ENCODE measurements at places on chromosomes 3 and 15.

DNA sequence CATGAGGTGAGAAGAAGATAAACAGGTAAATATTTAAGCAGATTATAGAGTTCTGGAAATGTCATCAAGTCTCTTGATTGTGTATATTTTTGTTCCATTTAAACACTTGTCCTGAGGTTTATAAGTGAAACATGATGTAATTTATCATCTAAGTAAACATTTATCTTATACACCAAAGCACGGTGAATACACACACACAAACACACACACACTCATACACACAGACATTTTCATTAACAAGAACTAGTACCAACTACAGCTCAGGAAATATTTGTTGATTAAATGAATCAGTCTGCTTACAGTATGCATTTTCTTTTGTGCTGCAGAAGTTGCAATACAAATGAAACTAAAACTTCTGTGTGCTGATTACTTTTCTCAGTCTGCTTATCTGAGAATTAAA is 357.3 kb downstream of the ZBTB20 start:
- H3K36me3 ChIP-seq = peaks cover 2% of the 10 kb centered on the region
- H3K27me3 ChIP-seq = no peaks in the 10 kb centered on the region
- H3K4me1 ChIP-seq = peaks cover 11% of the 10 kb centered on the region
- H3K4me3 ChIP-seq = no peak overlapping the region

GRCh38 chr3:110821586-110821985 is 250.0 kb upstream of the NECTIN3 start:
- H3K27me3 ChIP-seq = peaks cover 6% of the 10 kb centered on the region
- H3K4me1 ChIP-seq = no peaks in the 10 kb centered on the region
- H3K36me3 ChIP-seq = no peaks in the 10 kb centered on the region
- DNase-seq = no peak
- H3K27ac ChIP-seq = no peak overlapping the region

- no peak overlapping the region for H3K27ac ChIP-seq
- no peak overlapping the region for H3K4me3 ChIP-seq
- peaks cover 21% of the 10 kb centered on the region for H3K4me1 ChIP-seq
- DNase-seq = no peak
- H3K36me3 ChIP-seq = peaks cover 4% of the 10 kb centered on the region
- no peaks in the 10 kb centered on the region for H3K27me3 ChIP-seq
These were observed 28.0 kb downstream of the TBC1D5 start for GRCh38 chr3:17714473-17714872.

GRCh38 chr3:53594276-53594675 is 99.9 kb downstream of the CACNA1D start:
- peaks cover 25% of the 10 kb centered on the region for H3K27me3 ChIP-seq
- H3K4me3 ChIP-seq = no peak overlapping the region
- no peaks in the 10 kb centered on the region for H3K36me3 ChIP-seq
- H3K27ac ChIP-seq = no peak overlapping the region
- DNase-seq = no peak
- H3K4me1 ChIP-seq = no peaks in the 10 kb centered on the region

DNA sequence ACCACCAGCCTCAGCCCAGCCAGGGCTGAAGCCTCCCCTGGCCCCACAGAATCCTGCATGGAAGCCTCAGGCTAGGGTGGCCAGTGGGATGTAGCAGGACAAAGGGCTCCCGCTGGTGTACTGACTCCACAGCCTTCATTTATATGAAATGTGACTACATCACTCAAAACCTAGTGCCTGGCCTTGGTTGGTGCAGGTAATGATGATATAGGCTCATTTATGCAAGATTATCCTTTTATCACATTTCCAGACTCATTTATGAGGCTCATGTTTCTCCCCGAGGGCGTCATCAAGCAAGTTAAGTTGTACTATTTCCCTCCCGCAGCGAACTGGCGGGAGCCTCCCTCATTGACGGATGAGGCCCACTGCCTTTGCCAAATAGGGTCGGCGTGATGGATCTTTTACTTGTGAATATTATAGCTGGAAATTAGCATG is 179.1 kb upstream of the SMAD3 start:
- H3K36me3 ChIP-seq = peaks cover 1% of the 10 kb centered on the region
- H3K4me3 ChIP-seq = no peak overlapping the region

DNA sequence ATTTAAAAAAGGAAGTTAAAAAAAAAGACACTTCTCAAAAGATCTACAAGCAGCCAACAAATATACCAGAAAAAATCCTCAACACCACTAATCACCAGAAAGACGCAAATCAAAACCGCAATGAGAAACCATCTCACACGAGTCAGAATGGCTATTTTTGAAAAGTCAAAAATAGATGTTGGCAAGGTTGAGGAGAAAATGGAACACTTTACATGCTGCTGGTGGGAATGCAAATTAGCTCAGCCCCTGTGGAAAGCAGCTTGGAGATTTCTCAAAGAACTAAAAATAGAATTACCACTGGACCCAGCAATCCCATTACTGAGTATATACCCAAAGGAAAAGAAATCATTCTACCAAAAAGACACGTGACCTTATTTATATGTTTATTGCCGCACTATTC is 574.7 kb upstream of the ADAMTS9 start:
- no peak overlapping the region for H3K4me3 ChIP-seq
- no peaks in the 10 kb centered on the region for H3K4me1 ChIP-seq
- no peaks in the 10 kb centered on the region for H3K27me3 ChIP-seq
- DNase-seq = no peak
- H3K27ac ChIP-seq = no peak overlapping the region
- H3K36me3 ChIP-seq = no peaks in the 10 kb centered on the region

GRCh38 chr3:61450866-61451265 is 110.5 kb upstream of the PTPRG start:
- no peaks in the 10 kb centered on the region for H3K27me3 ChIP-seq
- H3K4me1 ChIP-seq = no peaks in the 10 kb centered on the region
- no peak overlapping the region for H3K4me3 ChIP-seq
- no peaks in the 10 kb centered on the region for H3K36me3 ChIP-seq

DNA sequence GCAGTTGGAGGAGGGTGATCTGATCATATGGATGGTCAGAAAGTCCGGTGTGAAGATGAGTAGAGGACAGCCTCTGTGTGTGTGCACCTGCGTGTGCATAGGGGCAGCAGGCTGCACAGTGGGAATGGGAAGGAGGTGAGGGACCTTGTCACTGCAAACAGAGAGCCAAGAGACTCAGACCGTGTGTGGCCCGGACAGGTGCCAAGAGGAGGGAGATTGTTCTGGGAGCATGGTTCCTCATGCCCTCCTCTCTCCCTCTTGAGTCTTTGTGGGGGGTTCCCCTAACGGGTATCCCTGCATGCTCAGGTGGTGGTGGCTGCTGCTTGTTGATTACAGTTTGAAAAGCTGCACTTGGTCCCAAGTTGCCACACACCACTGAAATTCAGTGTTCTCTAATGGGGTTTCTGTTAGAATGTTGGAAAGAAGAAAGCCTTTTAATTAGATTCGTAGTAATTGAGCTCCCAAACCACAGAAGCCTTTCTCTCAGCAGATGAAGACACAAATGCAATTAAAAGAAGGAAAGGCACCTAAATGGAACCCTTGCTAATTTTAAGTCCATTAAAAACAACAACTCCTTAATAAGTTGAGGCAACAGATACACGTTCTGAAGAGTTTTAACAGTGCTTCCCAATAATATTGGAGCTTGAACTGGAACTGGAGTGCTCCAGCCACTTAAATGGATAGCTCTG is 68.9 kb downstream of the CHRNA7 start:
- DNase-seq = no peak
- H3K4me3 ChIP-seq = no peak overlapping the region
- no peaks in the 10 kb centered on the region for H3K4me1 ChIP-seq
- no peaks in the 10 kb centered on the region for H3K36me3 ChIP-seq

GRCh38 chr3:57150113-57150581 is 15.0 kb downstream of the IL17RD start:
- no peak overlapping the region for H3K4me3 ChIP-seq
- peaks cover 60% of the 10 kb centered on the region for H3K27me3 ChIP-seq
- H3K4me1 ChIP-seq = no peaks in the 10 kb centered on the region
- no peak for DNase-seq
- no peak overlapping the region for H3K27ac ChIP-seq

- peaks cover 27% of the 10 kb centered on the region for H3K27me3 ChIP-seq
- peak overlapping the region; percentile 96 for H3K4me3 ChIP-seq
- H3K27ac ChIP-seq = peak overlapping the region; percentile 76
- DNase-seq = no peak
- peaks cover 5% of the 10 kb centered on the region for H3K36me3 ChIP-seq
- peaks cover 39% of the 10 kb centered on the region for H3K4me1 ChIP-seq
These were observed 660 bp downstream of the NECTIN3 start for GRCh38 chr3:111072031-111072921.

GRCh38 chr15:31012455-31012854 is 21.0 kb upstream of the MTMR10 start:
- no peak for DNase-seq
- peaks cover 1% of the 10 kb centered on the region for H3K36me3 ChIP-seq
- H3K4me1 ChIP-seq = no peaks in the 10 kb centered on the region
- H3K27me3 ChIP-seq = peaks cover 45% of the 10 kb centered on the region
- no peak overlapping the region for H3K4me3 ChIP-seq
- no peak overlapping the region for H3K27ac ChIP-seq

- peaks cover 2% of the 10 kb centered on the region for H3K36me3 ChIP-seq
- H3K4me1 ChIP-seq = no peaks in the 10 kb centered on the region
- no peak for DNase-seq
- no peak overlapping the region for H3K4me3 ChIP-seq
- H3K27me3 ChIP-seq = peaks cover 53% of the 10 kb centered on the region
These were observed 46.1 kb downstream of the AMOTL2 start for GRCh38 chr3:134328147-134328591.

DNA sequence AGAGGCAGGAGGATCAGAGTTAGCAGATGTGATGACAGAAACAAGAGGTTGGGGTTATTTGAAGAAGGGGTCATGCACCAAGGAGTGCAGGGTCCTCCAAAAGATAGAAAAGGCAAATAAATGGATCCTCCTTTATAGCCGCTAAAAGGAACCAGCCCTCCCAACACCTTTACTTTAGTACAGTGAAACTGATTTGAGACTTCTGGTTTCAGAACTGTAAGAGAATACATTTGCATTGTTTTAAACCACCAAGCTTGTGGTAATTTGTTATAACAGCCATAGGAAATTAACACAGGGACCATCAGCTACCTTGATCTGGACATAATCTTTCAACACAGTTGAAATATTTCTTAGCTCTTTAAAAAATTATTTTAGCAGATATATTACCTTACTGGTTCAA is 166.6 kb downstream of the TIGIT start:
- H3K36me3 ChIP-seq = peaks cover 1% of the 10 kb centered on the region

DNA sequence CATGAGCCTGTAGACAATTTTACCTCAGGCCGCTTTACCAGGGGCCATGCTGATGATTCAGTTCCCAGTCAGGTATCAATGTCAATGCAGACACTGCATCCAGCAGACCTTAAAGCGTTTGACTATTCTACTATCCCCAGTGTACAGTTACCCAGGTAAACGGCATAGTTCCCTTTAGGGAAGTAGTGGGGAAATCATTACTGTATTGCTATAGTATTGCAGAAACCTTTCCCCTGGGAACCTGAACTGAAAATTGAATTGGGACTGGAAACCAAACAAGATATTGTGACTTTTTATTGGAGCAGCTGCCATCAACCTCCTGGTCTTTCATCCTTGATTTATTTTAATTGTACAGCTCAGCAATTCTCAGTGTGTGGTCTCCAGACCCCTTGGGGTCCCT is 6.6 kb upstream of the INAFM2 start:
- H3K4me3 ChIP-seq = no peak overlapping the region
- no peak for DNase-seq

- H3K4me1 ChIP-seq = peaks cover 6% of the 10 kb centered on the region
- DNase-seq = no peak
- peaks cover 19% of the 10 kb centered on the region for H3K36me3 ChIP-seq
- no peak overlapping the region for H3K4me3 ChIP-seq
These were observed 40.9 kb downstream of the PML start for GRCh38 chr15:74035121-74036017.

DNA sequence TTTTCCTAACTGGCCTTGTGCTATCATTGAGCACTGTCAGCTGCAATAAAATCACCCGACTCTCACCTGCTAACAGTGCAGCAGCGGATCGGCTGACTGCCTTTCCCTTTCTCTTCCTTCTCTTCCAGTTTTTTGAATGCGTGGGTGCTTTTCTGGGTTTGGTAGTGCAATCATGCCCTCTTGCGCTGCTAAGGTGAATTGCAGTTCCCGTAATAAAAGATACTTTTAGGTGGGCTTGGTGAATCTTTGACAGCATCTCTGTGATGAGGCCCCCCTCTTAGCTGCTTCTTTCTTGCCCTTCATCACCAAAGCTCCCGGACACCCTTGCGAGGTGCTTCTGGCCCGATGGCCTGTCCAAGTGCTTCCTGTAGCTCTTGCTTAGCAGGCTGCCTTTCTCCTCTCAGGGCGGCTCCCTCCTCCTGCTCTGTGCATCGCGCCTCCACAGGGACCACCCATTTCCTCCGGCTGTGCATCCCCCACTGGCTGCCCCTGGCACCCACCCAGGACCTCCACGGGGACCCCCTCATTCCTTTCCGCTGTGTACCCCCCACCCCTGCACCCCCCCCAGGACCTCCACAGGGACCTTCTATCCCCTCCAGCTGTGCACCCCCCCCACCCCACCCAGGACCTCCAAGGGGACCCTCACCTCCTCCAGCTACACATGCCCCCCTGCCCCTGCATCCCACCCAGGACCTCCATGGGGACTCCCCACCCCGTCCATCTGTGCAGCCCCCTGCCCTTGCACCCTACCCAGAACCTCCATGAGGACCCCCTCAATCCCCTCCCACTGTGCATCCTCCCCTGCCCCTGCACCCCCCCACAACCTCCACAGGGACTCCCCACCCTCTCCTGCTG is 50.8 kb upstream of the RPL32 start:
- DNase-seq = no peak
- peaks cover 18% of the 10 kb centered on the region for H3K4me1 ChIP-seq
- peak overlapping the region; percentile 13 for H3K27ac ChIP-seq
